Karpas-422 (cell line): ENCODE measurements at places on chromosomes 6 and 20. TPM values are rescaled to one million over a fixed set of nuclear protein-coding genes. Genes with fewer than 3 reads are reported as not detected.
A peak's percentile ranks its signal among the peaks of the same experiment; 100 is the strongest.

CST5 gene
- not detected in 2 replicates for total RNA-seq

GSTA2 gene
- not detected in 2 replicates for total RNA-seq

DNA sequence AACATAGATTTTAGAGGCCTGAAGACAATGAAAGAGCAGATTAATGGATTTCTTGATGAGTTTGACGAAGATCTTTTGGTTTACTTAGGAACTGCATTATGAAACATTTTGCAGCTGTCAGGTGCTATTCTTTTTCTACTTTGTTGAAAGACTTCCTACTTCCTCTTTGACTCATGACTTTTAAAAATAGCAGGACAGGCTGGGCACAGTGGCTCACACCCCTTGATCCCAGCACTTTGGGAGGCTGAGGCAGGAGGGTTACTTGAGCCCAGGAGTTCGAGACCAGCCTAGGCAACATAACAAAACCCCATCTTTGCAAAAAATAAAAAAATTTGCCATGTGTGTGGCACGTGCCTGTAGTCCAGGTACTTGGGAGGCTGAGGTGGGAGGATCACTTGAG is 52.0 kb downstream of the ITCH start:
- peaks cover 30% of the 10 kb centered on the region for H3K4me1 ChIP-seq
- no peak overlapping the region for H3K4me3 ChIP-seq
- peak; percentile 63 for DNase-seq
- no peaks in the 10 kb centered on the region for H3K27me3 ChIP-seq
- H3K27ac ChIP-seq, result peak overlapping the region; percentile 90

GRCh38 chr20:63657260-63657936 is 714 bp upstream of the RTEL1 start:
- peak overlapping the region; percentile 98 for H3K4me3 ChIP-seq
- DNase-seq, result peak; percentile 61

DNA sequence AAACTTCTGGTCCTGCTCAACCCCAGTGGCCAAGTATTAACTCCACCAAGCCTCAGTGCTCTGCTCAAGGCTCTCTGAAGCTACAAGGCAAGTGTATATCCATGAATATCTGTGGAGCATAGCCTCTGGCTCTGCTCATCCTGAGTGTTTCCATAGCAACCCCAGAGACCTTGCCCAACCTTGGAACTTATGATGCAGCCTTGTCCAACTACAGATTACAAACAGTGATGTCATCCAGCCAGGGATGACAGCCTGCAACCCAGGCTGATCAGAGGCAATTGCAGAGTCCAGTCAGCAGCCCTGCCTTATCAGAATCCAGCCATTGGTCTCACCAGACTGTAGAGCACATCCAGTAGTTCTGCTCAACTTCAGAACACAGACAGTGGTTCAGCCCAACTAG is 65.5 kb upstream of the SPACA1 start:
- H3K36me3 ChIP-seq, result no peaks in the 10 kb centered on the region
- H3K27ac ChIP-seq, result no peak overlapping the region
- no peak overlapping the region for H3K4me3 ChIP-seq
- H3K27me3 ChIP-seq, result no peaks in the 10 kb centered on the region
- DNase-seq, result no peak

- no peaks in the 10 kb centered on the region for H3K36me3 ChIP-seq
- H3K27ac ChIP-seq, result no peak overlapping the region
- H3K27me3 ChIP-seq, result no peaks in the 10 kb centered on the region
- DNase-seq, result no peak
- no peak overlapping the region for H3K4me3 ChIP-seq
Observed at GRCh38 chr6:5893295-5893694, 113.4 kb downstream of the NRN1 start.

NHSL1 gene
- 2.6 and 3.8 TPM in 2 replicates for total RNA-seq

DNA sequence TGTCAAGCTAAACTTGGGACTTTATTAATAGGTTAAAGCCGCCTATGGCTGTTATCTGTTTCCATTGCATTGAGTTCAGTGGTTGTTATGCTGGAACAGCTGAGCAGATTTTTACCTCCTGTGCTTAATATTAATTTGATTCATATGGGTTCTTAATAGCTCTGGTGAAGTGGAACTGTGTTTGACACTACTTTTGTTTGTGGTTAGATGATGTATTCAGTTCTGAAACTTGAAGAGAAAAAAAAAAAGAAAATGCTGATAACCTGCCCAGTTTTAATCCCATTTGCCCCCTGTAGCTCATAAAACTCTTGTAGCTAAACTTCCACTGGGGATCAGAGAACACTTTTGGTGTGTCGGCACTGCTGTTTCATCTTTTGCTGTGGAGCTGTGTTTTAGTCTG is 117.8 kb downstream of the ZDHHC14 start:
- no peaks in the 10 kb centered on the region for H3K27me3 ChIP-seq
- H3K4me1 ChIP-seq, result peaks cover 11% of the 10 kb centered on the region
- no peaks in the 10 kb centered on the region for H3K36me3 ChIP-seq
- DNase-seq, result no peak
- H3K27ac ChIP-seq, result no peak overlapping the region
- no peak overlapping the region for H3K4me3 ChIP-seq

DNA sequence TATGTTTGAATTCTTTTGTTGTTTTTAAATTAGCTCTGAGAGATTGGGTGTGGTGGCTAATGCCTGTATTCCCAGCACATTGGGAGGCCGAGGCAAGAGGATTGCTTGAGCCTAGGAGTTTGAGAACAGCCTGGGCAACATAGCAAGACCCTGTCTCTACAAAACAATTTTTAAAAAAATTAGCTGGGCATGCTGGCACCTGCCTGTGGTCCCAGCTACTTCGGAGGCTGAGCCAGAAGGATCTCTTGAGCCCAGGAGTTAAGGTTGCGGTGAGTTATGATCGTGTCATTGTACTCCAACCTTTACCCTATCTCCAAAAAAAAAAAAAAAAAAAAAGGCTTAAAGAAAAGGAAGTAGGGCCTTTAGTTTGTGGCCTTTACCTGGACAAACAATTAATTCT is 22.9 kb downstream of the DHX35 start:
- no peak for DNase-seq
- H3K36me3 ChIP-seq, result peaks cover 11% of the 10 kb centered on the region; the same call in 1 of the 2 replicates
- peaks cover 40% of the 10 kb centered on the region for H3K4me1 ChIP-seq

TAAR2 gene
- not detected in 2 replicates for total RNA-seq

- no peaks in the 10 kb centered on the region for H3K4me1 ChIP-seq
- H3K4me3 ChIP-seq, result no peak overlapping the region
- H3K27ac ChIP-seq, result no peak overlapping the region
- DNase-seq, result no peak
- H3K27me3 ChIP-seq, result no peaks in the 10 kb centered on the region
Observed at GRCh38 chr6:4420160-4420865, 284.9 kb upstream of the ECI2 start.

KAT14 gene
- 14.5 and 18.6 TPM in 2 replicates for total RNA-seq

PAX1 gene
- total RNA-seq, result not detected in 2 replicates
